ENCODE measurements at places on chromosomes 1 and 21.

GRCh38 chr1:61980561-61980960 lies 214.1 kb upstream of the L1TD1 start:
- no peak for DNase-seq

DNA sequence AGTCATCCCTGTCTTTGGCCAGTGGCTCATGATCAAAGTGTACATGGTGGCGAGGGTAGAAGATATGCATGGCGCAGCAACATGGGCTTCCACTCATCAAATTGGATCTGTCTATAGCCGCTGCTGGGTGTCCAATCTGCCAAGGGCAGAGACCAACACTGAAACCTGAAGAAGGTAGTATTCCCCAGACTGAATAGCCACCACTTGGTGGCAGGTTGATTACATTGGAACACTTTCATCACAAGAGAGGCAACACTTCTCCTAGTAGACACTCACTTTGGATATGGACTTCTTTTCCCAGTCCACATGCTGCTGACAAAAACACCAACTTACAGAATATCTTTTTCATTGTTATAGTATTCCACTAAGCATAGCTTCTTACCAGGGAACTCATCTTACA lies 22.4 kb upstream of the PPM1J start:
- DNase-seq: no peak

DNA sequence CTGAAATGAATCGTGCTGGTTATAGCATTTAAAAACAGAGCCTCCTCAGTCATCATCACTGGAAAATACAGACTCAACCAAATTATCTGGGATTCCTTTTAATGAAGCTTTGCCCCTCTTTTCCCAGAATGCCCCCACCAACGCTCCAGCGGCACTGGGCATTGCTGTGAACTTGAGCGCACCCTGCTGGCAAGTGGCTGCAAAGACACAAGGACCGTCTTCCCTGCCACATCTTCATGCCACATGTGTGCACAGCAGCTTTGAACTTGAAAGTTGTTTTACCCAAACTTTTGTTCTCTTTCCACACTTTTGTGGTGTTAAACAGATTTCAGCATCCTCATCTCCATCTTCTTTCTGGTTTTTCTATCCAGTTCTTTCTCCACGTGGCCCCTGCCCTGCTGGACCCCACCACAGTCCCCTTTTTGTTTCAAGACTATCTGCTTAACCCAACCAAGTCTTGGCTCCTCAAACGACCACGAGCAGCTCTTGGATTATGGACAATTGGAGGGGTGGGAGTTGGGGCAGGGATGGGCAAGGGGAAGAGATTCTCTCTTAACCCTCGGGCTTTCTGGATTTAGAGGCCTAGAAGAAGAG lies 12.8 kb upstream of the LMX1A start:
- peak; percentile 29 for DNase-seq

DNA sequence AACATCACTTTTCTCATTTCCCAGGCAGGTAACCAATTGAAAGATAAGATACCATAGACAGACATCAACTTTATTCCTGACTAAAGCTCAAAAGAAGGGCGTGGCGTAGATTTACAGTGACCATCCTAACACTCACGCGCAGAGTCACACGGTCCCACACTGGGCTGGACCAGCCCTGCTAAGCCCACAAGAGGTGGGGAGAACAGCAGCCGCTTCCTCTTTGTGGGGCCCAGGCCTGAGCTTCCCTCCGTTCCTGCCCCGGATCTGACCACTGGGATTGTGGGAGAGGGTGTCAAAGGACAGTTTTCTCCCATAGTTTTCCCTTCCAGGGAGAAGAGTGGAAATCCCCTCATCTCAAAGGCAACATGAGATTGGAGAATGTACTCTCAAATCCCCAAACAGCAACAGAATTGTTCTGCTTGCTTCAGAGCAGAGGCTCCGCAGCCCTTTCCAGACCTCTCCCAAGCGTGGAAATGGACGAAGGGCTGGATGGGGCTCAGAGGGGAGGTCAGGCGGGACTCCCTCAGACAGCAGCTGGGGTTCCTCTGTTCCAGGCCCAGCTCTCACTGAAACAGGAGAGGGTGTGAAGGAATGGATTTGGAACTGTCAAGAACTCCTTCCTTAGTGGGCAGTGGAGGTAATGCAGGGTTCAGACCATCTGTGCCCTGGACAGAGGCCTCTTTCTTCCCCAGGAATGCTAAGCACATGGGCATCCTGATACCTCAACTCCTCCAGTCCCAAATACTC lies 33.7 kb downstream of the L1TD1 start:
- DNase-seq: no peak

DNA sequence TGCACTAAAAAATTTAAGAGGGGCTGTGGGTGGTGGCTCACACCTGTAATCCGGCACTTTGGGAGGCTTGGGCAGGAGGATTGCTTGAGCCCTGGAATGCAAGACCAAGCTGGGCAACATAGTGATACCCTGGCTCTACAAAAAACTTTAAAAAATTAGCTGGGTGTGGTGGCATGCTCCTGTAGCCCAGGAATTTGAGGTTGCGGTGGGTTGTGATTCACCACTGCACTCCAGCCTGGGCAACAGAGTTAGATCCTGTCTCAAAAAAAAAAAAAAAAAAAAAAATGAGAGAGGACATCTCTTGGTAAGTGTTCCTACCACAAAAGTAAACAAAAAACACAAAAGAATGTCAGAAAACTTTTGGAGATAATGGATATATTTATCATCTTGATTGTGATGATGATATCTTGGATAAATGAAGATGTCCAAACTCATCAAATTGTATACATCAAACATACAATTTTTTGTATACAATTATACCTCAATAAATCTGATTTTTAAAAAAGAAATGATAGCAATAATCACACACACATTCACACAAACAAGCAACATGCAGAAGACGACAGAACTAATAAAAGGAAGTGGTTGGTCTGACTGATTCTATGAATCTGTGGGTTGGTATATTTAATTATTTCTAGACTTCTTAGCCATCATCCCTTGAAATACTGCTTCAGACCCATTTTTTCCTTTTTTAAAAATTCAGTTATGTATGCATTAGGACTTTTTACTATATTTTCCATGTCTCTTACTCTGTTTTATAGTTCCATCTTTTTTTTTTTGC lies 465.9 kb downstream of the PLA2G4A start:
- no peak for DNase-seq

- DNase-seq: no peak
Measured at GRCh38 chr21:35005077-35005476, 44.0 kb downstream of the RUNX1 start.

GRCh38 chr1:204896787-204897469 lies 26.3 kb downstream of the NFASC start:
- DNase-seq: no peak

- DNase-seq: no peak
Measured at GRCh38 chr1:168582688-168583336, 6.4 kb downstream of the XCL1 start.

DNA sequence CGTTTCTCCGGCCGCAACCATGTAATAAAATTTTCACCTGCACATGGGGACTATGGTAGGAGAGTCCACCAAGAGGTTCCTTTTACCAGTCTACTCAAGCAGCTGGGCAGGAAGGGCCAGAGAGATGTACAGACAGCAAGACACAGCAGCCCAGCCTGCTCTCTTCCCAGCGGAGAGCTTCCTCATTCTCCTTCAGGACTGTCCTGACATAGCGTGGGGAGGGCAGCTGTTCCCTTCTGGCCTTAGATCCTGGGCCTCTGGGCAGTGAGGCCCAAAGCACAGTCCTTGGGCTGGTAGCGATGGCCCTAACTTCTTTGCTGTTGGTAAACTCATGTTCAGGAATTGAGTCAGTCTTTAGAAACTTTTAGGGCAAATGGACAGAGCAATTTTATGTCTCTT lies 89.1 kb downstream of the BCAR3 start:
- DNase-seq: no peak

DNA sequence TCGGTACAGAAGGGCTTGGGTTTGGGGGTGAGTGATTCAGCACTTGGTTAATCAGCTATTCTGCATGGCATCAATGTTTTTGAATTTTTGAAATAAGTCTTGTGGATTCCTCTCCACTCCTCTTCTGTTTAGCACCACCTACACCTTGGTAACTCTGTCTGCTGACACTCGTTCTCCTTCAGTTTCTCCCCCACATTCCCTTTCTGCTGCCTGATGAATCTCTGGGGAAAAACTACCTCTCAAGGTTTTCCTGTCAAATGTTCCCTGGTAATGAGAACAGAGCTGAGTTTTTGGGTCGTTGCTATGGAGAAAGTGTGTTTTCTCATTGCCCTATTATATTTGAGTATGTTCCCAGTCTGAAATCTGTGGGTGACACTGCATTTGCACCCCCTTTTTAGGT lies 108.2 kb downstream of the GABPA start:
- no peak for DNase-seq

DNA sequence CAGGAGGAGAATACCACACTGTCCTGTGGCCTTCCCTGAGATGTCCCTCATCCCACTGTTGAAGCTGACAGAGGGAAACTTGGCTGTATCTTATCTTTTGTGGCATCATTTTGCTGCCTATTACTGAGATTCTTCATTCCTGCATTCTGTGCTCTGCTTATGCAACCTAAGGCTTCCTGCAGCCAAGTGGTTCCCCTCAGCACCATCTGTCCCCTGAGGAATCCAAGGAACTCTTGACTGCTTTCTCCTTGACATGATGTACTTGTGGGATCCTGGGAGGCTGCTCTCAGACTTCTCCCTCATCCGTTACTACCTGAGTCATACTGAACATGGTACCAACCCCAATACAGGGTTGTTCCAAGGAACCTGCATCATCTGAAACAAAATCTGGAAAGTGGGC lies 21.1 kb upstream of the RIMKLA start:
- DNase-seq: no peak
